ENCODE measurements at places on chromosomes 3 and 15.

GRCh38 chr3:124404621-124405020 lies 325.6 kb upstream of the UMPS start:
- no peak for DNase-seq

DNA sequence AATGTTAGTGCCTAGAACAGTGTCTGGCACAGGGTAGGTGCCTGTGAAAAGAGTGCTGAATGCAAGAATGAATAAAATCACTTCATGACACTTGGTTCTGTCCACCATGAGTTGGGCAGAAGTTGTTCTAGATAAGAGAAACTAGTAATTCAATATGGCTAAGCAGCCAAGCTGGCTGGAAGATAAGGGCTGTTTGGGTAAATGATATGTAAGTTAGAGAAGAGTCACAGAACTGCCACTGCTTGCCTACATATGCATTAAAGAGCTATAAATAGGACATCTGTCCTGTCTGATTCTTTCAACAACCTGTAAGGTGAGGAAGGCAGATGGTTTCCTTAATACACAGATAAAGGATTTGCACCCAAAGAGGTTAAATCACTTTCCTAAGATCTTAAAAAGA lies 13.1 kb downstream of the MTMR10 start:
- DNase-seq, result no peak

DNA sequence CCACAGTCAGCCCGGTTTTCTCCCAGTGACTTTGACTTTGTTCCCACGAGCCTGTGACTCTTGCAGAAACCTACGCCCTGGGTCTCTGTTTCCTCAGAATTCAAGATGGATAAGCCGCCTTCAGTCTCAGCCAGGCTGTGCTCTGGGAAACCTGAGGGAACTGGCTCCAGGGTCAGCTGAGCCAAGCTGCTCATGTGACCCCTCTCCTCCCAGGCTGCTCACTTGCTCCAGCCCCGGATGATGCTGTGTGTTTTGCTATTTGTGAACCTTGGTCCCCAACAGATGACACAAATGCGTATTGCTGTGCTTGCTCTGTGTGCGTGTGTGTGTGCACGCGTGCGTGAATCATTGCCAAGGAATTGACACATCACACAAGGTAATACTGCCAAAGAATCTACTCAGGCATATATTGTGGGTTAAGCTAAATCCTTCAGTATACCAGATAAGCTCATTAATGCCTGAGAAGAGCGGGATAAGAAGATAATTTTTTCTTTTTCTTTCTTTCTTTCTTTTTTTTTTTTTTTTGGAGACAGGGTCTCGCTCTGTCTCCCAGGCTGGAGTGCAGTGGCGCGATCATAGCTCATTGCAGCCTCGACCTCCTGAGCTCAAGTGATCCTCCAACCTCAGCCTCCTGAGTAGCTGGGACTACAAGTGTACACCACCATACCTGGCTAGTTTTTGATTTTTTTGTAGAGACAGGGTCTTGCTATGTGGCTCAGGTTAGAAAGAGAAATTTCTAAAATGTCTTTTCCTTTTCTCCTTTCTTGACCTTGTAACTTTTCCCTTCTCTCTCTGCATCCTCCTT lies 29.2 kb upstream of the UMPS start:
- DNase-seq, result no peak

DNA sequence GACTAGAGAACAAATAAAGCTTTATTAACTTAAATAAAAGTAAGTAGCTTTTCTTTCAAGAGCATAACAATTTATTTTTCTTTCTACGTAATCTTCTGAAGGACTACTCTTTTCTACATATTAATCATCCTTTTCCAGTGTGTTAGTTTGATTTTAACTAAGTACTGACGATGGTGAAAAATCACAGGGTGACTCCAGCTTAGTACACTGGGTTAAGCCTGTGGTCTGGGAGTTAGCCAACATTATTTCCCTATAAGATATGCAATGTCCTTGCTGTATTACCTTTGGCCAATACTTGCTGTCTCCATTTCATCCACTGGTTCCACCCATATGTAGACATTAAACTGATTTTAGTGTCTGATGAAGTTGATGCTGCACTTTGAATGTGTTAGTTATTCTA lies 508.6 kb upstream of the SUCLG2 start:
- no peak for DNase-seq

- no peak for DNase-seq
Observed at GRCh38 chr3:58564456-58565160, 12.6 kb downstream of the FAM107A start.

DNA sequence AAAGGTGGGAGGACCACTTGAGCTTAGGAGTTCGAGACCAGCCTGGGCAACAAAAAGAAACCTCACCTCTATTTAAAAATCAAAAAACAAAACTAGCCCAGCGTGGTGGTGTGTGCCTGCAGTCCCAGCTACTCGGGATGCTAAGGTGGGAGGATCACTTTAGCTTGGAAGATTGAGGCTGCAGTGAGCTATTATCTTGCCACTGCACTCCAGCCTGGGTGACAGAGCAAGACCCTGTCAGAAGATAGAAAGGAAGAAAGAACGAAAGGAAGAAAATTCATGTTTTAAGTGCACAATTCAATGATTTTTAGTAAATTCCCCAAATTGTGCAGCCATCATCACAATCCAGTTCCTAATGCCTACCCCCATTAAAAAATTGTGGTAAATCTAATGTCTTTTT lies 7.8 kb downstream of the FSD2 start:
- DNase-seq, result no peak

All from NCI-H1048 (cell line).